ENCODE measurements at places on chromosomes 12 and 14.

GRCh38 chr14:35250319-35250718, 41.9 kb upstream of the PSMA6 start:
- DNase-seq, result no peak

DNA sequence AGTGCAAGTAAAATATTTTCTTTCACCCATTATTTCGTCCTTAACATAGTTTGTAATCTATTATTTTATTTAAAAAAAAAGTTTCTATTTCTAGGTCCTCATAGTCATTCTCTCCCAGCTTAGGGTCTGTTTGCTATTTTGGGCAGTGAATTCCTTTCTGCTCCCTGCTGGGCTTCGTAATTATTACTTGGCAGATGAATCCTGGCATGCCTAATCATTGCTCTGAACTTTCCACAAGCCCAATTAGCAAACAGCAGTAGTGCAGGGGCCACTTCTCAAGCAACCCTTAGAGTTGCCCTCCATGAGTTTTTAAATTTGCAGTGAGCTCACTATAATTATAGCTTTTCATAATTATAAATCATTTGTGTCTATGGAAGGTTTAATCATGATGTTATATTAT, 1378.3 kb upstream of the SEL1L start:
- no peak for DNase-seq

GRCh38 chr14:84708865-84709264, 821.1 kb upstream of the FLRT2 start:
- DNase-seq, result no peak

- no peak for DNase-seq
Observed at GRCh38 chr12:67288561-67288960, 19.4 kb downstream of the CAND1 start.

- DNase-seq, result no peak
Observed at GRCh38 chr14:81295958-81296923, 75.5 kb upstream of the GTF2A1 start.

DNA sequence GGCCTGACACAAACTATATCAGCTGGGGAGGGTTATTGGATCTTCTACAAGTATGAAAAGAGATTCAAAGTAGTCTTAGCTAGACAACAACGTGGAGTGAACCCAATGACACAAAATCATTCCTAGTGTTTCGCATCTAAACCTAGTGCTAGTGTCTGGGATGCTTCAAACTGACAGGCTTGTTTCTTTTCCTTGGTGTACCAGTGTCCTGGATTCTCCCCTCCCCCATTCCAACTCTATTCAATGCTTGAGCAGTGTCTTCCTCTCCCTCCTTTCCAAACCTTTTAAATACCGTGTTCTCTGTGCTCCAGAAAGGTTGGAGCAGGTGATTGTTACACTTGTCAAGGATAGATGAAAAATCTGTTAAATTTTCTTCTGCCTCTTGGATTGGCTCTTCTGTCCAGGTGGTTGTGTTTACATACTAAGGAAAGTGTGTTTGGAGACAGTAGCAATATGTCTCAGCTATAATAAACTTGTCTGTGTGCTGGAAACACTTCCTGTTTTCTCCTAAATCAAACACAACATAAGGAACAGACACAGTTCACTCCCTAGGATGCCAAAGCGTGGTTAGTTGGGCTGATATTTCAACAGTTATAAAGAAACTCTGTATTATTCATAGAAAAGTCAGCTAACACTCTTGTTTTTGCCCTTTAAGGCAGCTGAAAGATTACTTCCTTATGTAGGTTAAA, 14.4 kb upstream of the GUCY2C start:
- no peak for DNase-seq

GRCh38 chr12:67658486-67658885, 9.9 kb downstream of the DYRK2 start:
- DNase-seq, result no peak

DNA sequence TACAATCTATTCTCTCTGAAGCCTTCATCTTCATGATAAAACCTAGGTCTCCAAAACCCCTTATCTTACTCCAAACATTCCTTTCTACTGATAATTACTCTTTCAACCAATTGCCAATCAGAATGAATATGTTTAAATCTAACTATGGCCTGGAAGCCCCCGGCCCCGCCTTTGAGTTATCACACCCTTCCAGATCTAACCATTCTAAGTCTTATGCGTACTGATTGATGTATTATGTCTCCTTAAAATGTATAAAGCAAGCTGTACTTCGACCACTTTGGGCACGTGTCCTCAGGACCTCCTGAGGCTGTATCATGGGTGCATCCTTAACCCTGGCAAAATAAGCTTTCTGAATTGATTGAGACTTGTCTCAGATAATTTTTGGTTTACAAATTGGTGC, 14.4 kb downstream of the PABPN1 start:
- DNase-seq, result no peak

- DNase-seq, result no peak
Observed at GRCh38 chr14:24081739-24082211, 10.4 kb downstream of the CPNE6 start.

DNA sequence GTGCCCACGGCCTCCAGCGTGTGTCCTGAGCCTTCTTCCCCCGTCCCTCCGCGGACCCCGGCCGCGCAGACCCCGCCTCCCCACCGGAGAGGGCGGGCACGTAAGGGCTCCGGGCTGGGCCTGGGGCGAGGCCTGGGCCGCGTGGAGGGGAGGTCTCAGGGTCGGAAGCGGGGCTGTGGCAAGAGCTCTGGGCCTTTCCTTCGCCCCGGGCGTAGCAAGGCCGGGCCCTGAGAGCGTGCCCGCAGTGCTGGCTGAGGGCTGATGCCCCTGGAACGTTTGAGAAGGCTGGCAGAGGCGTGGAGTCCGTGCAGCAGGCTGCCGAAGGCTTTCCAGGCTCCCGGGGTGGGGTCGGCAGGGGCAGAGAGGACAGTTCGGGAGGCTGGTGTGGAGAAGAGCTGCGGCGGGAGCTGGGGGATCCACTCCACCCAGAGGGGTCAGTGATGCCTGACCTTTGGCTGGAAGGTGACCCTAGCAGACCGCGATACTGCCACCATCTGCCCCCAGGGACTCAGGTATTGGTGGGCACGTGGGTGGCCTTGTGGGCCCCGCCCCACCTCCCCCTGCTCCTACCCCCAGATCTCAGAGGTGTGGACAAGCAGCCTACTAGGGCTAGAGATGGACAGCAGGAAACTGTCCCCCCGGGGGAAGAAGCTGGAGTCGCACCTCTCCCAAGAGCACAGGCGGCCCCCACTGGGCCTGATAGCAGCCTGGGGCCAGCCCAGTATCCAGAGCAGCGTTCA, 558 bp downstream of the TEX22 start:
- no peak for DNase-seq

DNA sequence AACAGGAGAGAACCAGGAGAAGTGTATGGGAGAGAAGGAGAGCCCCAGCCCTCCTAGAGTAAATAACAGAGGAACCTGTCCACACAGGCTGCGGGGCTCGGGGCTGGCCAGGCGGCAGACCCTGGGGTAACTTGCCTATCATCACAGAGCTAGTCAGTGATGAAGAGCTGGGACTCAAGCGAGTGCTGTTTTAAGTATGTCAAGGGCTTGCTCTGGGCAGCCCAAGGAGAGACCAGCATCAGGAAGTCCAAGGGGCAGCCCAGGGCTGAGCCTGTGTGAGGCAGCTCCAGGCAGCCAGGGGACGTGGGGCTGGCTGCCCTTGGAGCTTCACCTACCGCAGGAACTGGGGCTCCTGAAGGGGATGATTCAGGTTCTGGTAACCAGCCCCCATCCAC, 10.0 kb downstream of the VWF start:
- no peak for DNase-seq

- DNase-seq, result no peak
Observed at GRCh38 chr14:71780075-71780474, 152.2 kb upstream of the RGS6 start.

- no peak for DNase-seq
Observed at GRCh38 chr14:104219731-104220214, 81.4 kb downstream of the KIF26A start.

DNA sequence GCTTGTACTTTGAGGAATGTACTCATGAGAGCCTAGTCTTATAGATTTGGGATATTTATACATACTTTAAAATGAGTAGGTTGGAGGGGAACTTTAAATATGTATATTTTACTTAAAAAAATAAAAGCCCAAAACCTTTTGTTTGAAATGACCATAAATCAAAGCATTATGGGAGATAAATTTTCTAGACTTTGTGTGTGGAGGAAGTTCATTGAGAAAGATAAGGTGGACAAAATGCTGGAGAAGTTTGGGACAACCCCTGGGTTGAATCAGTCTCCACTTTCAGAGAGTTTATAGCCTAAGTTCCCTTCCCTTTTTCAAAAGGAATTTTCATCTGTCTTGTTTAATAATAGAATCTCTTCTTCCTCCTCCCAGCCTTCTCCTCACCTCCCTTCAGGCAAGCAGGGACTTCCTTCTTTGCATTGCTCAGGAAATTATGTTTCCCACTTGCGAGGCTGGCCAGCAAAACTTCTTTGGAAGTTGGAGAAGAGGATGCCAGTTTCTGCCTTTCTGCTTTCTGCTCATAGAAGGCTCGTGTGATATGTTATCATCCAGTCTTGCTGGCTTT, 54.2 kb downstream of the CHST11 start:
- no peak for DNase-seq

GRCh38 chr12:18546399-18546798, 191.4 kb downstream of the PLCZ1 start:
- no peak for DNase-seq

- DNase-seq, result no peak
Observed at GRCh38 chr12:10214136-10214894, 1.6 kb downstream of the GABARAPL1 start.

- no peak for DNase-seq
Observed at GRCh38 chr12:11801643-11802042, 152.2 kb downstream of the ETV6 start.

GRCh38 chr12:7129287-7129871, 690 bp upstream of the RBP5 start:
- DNase-seq, result no peak

- DNase-seq, result no peak
Observed at GRCh38 chr14:65210118-65210821, 108.0 kb upstream of the MAX start.

DNA sequence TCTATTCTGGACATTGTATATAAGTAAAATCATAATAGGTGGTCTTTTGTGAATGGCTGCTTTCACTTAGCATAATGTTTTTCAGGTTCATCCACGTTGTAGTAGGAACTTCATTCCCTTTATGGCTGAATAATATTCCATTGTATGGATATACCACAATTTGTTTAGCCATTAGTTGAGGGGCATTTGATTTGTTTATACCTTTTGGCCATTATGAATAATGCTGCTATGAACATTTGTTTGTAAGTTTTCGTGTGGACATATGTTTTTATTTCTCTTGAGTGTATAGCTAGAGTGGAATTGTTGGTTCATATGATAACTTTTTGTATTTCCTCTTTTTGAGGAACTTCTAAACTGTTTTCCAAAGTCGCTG, 123.3 kb downstream of the TTLL5 start:
- no peak for DNase-seq

DNA sequence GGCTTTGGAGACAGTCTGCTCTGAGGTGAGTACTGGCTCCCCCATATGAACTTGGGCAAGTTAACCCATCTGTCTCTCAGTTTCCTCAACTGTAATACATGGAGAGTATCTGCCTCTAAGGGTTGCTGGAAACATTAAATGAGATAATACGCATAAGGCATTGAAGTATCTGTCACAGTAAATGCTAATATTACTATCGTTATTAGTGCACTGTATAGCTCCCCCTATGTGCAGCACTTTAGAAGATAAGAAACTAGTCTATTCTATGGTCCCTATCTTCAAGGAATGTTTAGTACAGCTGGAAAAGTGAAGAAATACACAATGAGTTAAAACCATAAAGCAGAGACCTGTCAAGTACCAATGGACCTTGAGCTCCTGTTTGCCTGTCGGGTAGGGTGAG, 51.7 kb upstream of the CFL2 start:
- no peak for DNase-seq

DNA sequence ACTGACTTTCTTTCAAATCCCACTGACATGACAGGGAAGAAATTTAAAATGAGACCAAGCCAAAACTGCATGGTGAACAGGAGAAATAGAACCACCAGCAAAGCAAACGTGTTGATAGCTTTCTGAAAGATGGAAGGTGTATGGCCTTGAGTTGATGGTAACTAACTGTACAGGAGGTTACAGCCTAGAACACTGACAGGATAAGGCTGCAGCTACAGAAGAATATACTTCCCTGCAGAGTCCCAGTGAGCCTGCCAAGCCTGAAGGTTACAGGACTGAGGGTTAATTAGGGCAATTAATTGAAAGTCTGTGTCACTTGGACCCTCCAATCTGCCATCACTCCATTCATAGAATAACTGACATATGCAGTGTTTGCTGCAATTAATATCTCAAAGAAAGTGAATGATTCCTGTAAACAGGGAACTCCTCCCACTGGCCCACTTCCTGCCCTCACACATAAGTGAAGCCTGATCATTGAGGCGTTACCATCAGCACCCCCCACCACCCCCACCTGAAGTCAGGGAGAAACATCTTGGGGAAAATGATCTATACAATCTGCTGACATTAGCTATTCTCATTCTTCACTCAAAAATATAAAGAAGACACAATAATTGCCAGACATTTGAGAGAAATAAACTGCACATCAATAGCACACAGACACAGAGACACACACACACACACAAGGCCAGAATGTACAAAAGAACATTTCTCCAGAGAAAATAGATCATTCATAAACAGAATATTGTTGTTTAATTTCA, 73.4 kb downstream of the GTF2A1 start:
- no peak for DNase-seq

DNA sequence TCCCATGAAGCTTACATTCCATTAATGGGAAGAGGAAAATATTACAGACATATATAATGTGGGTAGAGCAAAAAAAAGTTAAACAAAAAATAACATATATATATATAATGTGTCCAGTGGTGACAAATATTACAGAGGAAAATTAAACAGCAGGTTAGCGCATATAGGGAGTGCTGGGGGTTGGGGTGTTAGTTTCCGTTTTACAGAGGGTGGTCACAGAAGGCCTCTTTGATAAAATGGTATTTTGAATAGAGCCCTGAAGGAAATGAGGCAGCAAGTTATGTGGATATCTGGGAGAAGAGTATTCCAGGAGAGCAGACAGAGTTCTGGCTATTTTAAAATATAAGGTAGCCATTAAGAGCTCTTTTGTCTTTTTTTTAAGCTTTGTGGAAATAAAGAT, 73.2 kb downstream of the DCAF5 start:
- no peak for DNase-seq

DNA sequence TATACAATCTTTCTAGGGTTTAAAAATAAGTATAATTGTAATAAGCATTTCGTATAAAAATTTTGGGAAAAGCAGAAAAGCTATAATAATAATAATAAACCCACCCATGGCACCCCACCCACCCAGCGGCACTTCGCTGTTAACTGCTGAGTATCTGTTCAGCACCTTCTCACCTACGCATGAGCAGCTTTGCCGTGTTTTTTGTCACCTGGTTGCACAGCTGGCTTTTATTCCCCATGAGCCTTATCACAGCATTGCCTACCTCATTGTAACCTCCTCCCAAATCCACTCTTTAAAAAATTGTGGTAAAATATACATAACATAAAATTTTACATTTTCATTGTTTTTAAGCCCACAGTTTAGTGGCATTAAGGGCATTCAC, 34.7 kb downstream of the CYP46A1 start:
- DNase-seq, result no peak
